ENCODE measurements at places on chromosomes 2 and 18.

GRCh38 chr2:133791191-133791590, 222.9 kb upstream of the NCKAP5 start:
- DNase-seq, result no peak

- no peak for DNase-seq
Observed at GRCh38 chr2:9238591-9239326, 32.1 kb downstream of the ASAP2 start.

- DNase-seq, result no peak
Observed at GRCh38 chr2:68169308-68169707, 11.6 kb downstream of the PNO1 start.

DNA sequence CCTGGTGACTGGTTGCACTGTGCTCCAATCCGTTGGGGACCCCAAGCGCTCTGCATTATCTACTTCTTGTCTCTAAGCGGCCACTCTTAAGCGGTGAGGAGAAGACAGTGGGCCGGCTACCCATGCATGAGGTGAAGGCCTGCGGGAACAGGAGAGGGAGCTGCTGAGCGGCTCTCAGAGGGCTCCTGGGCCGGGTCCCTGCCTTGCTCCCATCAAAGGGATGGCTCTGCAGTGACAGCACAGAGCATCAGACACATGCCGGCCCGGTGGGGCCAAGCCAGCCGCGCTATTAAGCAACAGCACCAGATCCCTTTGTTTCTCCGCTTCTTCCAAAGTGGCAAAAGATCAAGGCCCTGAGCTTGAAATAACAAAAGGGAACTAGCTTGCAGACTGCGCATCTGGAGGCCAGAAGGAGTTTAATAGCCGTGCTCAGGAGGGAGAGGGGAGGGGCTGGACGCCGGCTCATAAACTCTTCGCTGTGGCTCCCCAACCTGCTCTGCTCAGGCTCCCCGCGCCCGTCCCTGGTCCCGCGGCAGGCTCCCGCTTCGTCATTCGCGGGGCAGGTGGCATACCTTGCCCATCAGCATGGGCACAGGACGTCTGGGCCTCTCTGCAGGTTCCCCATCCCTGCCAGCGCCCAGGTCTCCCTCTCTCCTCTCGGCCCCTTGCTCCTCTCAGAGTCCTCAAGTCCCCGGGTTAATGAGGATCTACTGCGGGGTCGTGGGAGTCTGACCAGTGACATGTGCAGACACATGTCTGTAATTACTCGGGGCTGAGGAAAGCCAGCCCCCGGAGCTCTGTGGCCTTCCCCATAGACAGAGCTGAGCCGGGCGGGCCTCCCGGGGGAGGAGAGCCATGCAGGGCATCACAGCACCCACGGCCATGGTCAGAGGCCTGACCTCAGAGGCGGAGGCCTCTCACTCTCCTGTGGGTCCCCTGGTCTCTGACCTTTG, 96.7 kb downstream of the ASB1 start:
- no peak for DNase-seq

DNA sequence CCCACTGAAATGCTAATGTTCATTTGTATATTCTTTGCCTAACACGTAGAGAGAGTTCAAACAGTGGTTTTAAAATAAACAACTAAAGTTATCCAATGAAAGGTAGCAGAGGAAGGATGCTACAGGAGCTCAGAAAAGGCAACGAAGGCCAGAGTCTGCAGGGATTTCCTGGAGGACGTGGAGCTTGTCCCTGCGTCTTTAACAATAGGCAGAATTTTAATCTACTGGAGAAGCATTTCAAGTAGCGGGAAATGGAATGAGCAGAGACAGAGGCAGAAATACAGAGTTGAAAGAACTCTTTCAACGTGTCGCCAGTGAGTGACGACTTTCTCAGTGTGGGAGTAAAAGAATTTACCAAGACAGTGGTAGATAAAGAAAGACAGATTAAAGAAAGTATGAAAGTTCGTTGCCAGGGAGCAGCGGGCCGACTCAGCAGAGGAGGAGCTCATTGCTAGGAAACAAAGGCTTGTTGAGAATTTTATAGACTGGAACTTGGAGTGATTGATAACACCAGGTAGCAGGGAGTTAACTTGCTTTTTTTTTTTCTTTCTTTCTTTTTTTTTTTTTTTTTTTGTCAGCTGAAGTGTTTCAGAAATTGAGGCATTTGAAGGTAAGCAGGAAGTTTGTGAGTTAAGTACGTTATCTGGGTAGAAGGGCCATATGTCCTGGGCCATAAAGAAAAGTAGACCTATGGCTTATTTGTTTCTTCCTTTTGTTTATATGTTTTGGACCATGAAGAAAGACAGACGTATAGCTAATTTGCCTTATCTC, 625 bp upstream of the NBAS start:
- DNase-seq, result no peak

DNA sequence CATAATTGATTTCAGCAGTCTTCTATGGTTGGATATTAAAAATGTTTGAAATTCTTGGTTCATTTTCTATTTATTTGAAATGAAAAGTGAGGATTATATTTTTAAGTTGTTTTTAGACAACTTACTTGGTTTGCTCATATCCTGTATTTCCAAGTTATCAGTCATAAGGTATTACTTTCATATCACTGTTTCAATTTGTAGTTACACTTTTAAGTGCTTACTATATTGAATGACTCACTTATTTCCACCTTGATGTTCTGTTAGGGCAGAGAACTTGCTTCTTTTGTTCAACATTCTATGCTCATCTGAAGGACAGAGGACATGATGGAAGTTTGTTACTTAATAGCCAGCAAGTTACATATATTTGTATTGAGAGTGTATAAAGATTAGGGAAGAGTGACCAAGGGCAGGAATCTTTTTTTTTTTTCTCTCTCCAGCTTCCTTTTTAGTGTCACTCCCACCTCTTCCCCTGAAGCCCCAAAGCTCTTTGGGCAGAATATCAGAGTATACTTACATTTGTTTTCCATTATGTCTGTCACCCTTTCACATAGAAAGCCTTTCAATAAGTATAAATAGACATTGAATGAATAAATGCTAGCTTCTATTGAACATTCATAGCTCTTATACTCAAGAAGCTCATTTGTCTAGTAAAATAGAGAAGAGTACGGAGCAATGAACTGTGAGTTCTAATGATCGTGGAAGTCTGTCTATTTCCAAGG, 28.1 kb downstream of the PIK3C3 start:
- DNase-seq, result no peak
